ENCODE measurements at places on chromosomes 13 and 19.

- no peak for DNase-seq
Observed at GRCh38 chr19:55289117-55289796, 5.5 kb downstream of the BRSK1 start.

GRCh38 chr19:12425236-12425887 is 15.5 kb downstream of the ZNF443 start:
- DNase-seq = no peak

DNA sequence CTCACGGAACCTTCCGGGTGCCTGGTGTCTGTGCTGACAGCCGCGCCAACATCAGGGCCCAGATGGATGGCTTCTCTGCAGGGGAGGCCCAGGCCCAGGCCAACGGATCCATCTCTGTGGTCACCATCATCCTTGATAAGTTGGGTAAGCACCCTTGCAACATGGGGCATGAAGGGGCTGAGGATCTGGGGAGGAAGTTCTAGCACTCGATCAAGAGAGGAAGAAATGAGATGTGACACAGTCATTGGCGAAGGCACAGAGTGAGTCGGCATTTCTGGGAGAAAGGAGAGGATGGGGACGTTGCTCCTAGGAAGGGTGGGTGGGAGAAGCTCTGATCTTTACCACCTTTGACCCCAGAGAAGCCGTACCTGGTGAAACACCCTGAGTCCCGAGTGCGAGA is 4.4 kb downstream of the CILP2 start:
- no peak for DNase-seq

DNA sequence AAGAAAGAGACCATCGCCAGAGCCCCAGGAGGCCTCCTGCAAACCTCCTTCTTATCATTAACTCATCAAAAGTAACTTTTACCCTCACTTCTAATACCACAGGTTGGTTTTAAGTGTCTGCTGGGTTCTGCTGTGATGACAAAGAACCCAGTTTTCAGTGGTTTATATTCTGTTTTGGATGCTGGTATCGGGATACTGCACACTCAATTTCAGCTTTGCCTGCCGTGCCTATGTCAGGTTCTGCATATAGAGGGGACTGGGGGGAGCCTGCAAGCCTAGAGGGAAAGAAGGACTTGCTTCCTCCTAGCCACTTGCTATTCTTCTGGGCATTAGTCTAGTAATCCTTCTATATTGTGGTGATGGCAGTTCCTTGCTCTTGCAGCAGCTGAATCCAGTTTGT is 242.4 kb downstream of the KCNRG start:
- DNase-seq = no peak

GRCh38 chr13:85283408-85283807 is 515.8 kb downstream of the SLITRK6 start:
- DNase-seq = no peak

All from GM12878 (cell line).